Stimulated activated CD8-positive, alpha-beta memory T cell treated with anti-CD3 and anti-CD28 coated beads, Interleukin-4, amount 100 ng/mL, for 4 hours (primary cell): ENCODE measurements at places on chromosomes 7 and 10.

- no peak for DNase-seq
Observed at GRCh38 chr10:30046476-30046875, 12.9 kb downstream of the JCAD start.

DNA sequence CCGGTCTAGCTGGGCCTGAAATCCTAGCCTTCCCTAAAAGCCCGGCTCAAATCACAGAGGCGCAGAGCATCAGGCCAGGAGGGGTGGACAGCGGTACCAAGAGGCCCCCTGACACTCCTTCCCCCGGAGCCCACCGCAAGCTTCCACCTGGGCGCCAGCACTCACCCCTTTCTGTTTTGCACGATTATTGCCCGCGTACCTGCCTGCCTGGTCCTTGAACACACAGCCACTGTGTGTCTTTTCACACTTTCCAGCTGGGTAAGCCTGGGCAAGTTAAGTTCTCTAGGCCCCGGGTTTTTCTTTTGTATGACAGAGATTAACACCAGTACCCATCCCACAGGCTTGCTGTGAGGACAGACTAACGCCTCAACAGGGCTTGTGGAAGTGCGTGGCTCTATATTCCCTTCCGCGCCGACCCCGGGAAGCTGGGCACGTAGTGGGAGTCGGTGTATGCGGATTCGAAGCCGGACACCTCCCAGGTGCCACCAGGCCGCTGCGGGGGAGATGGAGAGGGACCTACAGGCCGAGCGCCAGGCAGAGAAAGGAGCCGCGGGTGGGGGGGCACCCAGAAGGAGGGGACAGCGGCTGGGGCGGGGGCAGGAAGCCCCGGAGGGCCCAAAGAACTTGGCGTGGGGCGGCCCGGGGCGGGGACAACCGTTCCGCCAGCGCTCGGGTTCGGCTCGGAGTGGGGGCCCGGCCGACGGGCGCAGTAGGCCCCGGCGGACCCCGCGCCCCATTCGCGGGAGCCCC lies 792 bp downstream of the ZNF746 start:
- DNase-seq = no peak

DNA sequence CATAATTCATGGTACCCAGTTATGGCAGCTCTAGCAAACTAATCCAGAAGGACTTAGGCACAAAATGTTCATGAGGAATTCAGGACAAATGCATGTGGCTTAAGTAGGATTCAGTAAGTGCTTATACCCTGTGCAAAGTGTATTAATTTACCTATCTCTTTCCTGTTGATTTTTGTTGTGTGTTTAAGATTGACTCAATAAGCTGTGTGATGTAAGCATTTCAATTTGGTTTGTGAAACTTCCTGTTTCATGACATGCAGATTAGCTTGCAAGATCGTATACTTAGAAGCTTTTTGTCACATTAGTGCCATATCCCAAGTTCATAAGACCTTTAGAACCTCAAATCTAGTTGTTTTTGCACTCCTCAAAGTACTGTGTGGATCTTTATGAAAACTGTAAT lies 416.7 kb downstream of the ARL4A start:
- no peak for DNase-seq

GRCh38 chr10:78543749-78544362 lies 510.2 kb downstream of the RPS24 start:
- no peak for DNase-seq

- DNase-seq = no peak
Observed at GRCh38 chr7:158955146-158955870, 99.0 kb downstream of the DYNC2I1 start.

DNA sequence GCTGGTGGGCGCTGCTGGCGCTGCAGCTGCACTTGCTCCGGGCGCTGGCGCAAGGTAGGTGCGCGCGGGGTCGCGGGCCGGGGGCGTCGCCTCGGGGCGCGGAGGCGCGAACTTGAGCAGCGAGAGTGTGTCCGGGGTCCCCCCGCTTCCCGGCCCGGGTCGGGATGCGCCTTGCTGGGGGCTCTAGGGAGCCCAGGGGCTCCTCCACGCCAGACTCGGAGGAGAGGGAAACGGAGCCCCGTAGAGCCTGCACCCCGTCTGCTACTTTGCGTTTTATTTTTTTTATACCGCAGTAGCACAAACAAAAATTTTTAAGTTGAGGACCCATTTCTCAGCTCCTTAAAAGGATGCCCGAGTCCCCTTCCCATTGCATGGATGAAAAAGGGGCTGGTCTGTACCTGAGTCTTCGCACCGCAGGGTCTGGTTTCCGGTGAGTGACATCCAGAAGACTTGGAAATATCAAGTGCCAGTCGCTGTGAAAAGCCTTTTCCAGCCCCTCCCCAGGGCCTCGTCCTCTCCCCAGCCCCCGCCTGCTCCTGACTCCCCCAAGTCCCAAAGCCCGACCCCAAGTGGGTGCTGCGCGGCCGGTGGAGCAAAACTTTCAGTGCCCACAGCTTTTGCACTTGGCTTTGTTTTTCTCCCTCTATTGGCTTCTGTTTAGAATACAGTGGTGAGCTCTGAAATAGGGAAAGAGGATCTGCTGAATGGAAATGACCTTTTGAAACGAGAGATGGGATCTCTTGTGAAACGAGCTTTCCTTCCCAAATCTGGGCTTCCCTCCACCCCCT lies 973 bp downstream of the SDK1 start:
- no peak for DNase-seq
